Activated CD8-positive, alpha-beta memory T cell treated with anti-CD3 and anti-CD28 coated beads, Interleukin-2, amount 10 ng/mL, durations not matched to agents 7 days and 5 days (primary cell): ENCODE measurements at places on chromosomes 1 and 21. TPM values are rescaled to one million over a fixed set of nuclear protein-coding genes. Genes with fewer than 3 reads are reported as not detected.

- no peak overlapping the region for H3K4me3 ChIP-seq
- H3K36me3 ChIP-seq, result no peaks in the 10 kb centered on the region
- H3K4me1 ChIP-seq, result no peaks in the 10 kb centered on the region
- peaks cover 7% of the 10 kb centered on the region for H3K27me3 ChIP-seq
Observed at GRCh38 chr1:183129921-183130690, 56.0 kb upstream of the LAMC2 start.

The CAMK2N1 gene
- total RNA-seq, result 0.82 TPM

- no peak overlapping the region for H3K4me3 ChIP-seq
- no peaks in the 10 kb centered on the region for H3K27me3 ChIP-seq
Observed at GRCh38 chr1:87224201-87224600, 104.5 kb upstream of the LMO4 start.

The LDLRAP1 gene
- total RNA-seq, result 11.0 TPM

The LCE1D gene
- not detected for total RNA-seq

The C1orf198 gene
- 3.6 TPM for total RNA-seq

GRCh38 chr1:24966724-24967346 lies 36.8 kb upstream of the RUNX3 start:
- peak overlapping the region; percentile 25 for H3K4me3 ChIP-seq
- peaks cover 62% of the 10 kb centered on the region for H3K4me1 ChIP-seq
- peak; percentile 96 for DNase-seq
- peak overlapping the region; percentile 92 for H3K27ac ChIP-seq
- H3K27me3 ChIP-seq, result no peaks in the 10 kb centered on the region

The FAM76A gene
- total RNA-seq, result 11.8 TPM
